SIG-M5 (cell line): ENCODE measurements at places on chromosomes 16 and 17.

DNA sequence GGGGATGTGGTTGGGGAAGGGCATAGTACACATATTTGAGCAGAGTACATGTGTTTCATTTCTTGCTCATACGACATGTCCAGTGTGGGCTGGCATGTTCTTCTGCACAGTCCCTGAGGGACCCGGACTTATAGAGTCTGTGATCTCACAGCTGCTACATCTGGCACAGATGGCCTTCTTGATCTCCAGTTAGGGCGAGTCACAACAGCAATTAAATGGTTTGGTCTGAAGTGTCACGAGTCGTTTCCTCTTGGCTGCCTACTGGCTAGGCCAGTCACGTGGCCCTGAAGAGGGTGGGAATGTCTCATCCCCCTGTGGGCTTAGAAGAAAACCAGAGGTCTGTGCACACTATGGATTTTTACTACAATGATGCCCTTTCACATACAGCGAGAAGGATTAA lies 443.6 kb downstream of the WWOX start:
- no peak for DNase-seq

DNA sequence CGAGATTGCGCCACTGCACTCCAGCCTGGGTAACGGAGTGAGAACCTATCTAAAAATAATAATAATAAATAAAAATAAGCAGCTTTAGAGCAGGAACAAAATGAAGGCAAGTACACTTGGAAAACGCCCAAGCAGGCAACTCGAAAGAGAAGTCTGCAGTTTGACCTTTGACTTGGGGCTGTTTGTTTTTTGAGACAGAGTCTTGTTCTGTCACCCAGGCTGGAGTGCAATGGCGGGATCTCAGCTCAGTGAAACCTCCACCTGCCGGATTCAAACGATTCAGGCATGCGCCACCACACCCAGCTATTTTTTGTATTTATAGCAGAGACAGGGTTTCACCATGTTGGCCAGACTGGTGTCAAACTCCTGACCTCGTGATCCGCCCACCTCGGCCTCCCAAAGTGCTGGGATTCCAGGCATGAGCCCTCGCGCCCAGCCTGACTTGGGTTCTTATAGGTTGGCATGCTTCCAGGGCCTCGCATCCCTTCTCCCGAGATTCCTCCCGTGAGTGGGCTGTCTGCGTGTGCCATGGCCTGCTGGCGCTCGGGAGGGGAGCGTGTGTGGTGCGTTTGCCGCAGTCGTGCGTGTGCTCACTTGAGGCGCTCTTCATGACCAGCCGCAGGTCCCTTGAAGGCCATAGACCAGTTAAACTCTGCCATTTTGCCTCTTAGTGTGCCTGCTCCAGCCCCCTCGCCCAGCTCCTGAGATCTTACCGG lies 18.4 kb upstream of the UBE2I start:
- no peak for DNase-seq

- no peak for DNase-seq
These were observed 232.7 kb downstream of the MRTFB start for GRCh38 chr16:14303639-14304394.

GRCh38 chr16:79381603-79382042 lies 218.9 kb downstream of the MAF start:
- DNase-seq: no peak

DNA sequence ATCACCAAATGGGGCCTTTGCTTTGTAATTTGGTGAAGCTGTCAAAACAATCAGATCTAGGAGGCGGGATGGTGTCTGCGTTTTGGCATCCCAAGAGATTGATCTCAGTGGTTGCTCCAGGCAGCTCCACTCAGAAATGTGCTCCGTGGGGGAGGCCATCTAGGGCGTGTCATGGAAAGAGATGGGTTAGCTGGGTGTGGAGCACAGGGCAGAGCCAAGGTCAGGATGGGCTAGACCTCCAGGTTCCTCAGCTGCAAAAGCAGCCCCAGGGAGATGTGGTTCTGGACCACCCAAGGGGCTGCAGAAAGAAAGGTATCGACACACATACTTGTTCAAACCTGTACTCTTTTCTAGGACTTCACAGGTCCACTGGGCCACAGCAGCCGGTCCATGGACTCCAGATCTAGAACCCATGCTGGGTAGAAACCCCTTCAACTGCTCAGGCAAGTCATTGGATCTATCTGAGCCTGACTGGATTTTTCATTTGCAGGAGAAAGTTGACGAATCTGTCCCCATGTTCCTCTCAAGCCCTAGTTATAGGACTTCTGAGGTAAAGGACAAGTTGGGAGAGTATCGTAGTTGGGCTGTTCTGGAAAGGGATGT lies 270.2 kb upstream of the RPL38 start:
- DNase-seq: no peak
